ENCODE measurements at places on chromosomes 11 and 22.

DNA sequence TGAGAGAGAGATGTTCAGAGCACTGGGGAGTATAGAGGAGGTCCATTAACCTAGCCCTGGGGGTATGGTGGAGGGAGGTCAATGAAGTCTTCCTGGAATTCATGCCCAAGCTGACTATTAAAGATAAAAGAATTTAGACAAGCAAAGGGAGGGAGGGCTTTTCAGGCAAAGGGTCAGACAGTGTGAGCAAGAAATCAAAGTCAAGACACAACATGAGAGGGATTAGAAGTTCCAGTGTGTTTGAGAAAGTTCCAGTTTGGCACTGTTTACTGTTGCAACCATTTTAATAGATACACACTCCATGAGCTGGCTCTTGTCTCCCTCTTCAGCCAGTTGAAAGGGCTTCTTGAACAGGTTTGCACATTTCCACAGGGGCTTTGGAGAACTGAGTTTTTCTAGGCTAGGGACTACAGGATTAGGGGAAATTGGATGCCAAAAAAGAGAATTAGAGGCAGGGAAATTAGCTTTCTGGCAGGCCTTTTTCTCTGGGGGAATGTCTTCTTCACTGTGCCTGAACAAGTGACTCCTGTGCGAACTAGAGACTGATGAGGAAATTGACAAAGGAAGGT lies 14.7 kb upstream of the NNMT start:
- no peaks in the 10 kb centered on the region for H3K36me3 ChIP-seq
- H3K27me3 ChIP-seq, result peaks cover 3% of the 10 kb centered on the region
- no peaks in the 10 kb centered on the region for H3K4me1 ChIP-seq
- no peak for DNase-seq

DNA sequence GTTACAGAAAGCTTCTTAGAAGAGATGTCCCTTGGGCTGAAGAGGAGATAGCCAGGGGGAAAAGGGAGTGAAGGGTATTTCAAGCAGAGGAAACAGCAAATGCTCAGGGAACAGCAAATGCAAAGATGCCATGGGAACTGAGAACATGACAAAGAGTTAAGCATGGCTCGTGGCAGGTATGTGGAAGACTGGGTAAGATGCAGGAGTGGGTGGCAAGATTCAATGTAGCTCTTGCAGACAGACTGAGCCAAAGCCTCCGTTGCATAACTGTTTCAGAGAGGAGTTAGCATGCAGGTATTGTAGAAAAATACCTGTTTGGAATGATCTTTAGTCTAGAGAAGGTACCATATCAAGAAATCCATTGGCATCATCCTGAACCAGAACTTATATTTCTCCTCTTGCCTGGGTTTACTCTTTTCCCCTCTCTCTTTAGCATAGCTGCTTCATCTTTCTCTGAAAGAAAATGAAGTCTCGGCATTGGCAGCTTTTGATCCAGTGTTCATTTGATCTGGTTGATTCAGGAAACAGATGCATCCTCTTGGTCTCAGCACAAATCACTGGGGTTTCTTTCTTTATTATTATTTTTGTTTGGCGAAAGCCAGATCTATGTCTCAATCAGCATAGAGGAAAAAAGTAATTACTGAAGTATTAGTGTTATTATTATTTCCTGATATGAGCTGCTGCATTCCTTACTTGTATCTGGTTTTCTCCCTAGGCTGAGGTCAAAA lies 41.7 kb upstream of the NUP160 start:
- no peak overlapping the region for H3K27ac ChIP-seq
- no peak overlapping the region for H3K4me3 ChIP-seq
- H3K4me1 ChIP-seq, result peaks cover 10% of the 10 kb centered on the region
- no peaks in the 10 kb centered on the region for H3K27me3 ChIP-seq
- no peaks in the 10 kb centered on the region for H3K36me3 ChIP-seq
- no peak for DNase-seq

DNA sequence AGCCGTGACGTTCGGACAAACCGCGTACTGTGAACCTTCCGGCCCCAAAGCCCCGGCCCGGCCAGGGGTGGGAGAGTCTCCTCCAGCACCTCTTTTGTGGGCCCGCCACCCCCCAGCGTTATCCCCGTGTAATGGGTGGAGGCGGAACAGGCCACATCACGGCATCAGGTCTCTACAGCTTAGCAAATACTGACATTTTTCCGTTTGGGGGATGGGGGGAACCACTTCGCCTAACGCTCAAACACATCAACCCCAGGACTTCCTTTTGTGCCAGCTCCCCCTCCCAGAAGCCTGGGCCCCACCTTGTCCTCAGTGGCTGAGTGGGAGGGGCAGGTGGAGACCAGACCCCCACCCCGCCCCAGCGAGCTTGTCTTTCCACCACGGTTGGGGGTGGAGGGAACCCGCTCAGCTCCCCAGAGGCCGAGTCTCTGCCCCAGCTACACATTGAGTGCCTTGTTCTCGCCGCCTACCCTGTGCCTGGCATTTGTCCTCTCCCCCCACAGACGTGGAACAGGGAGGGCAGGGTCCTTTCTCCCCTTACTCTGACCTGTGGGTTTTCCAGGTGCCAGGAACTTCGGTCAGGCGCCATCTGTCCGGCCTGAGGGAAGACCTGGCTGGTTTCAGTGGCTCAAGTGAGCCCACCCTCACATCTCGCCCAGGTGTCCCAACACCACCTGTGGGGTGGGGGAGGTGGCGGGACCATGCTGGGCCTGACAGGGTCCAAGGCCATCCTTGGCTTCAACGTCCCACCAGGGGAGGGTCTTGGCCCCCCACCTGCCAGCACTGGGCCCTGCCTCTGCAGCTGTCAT lies 29.6 kb downstream of the SBF1 start:
- no peak overlapping the region for H3K4me3 ChIP-seq
- peaks cover 21% of the 10 kb centered on the region for H3K27me3 ChIP-seq
- DNase-seq, result no peak
- H3K4me1 ChIP-seq, result peaks cover 13% of the 10 kb centered on the region
- H3K27ac ChIP-seq, result no peak overlapping the region
- H3K36me3 ChIP-seq, result peaks cover 17% of the 10 kb centered on the region

DNA sequence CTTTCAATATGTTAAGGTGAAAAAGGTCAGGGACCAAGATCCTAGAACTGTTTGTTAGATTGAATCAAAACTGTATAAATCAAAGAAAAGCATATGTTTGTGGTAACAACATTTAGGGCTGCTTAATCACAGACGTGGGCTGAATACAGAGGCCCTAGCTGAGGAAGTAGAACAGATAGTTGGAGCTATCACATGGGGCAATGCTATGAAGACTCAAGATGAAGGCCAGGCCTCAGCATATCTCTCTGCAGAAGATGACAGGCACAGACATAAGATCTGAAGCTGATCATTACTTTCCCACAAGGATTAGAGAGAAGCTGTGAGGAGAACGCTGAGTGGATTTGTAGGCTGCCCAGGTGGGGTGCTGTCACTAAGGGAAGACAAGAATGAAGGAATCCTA lies 158.6 kb upstream of the CARD18 start:
- no peak overlapping the region for H3K4me3 ChIP-seq
- H3K36me3 ChIP-seq, result no peaks in the 10 kb centered on the region
- H3K27me3 ChIP-seq, result no peaks in the 10 kb centered on the region
- DNase-seq, result no peak

GRCh38 chr11:657691-658126 lies 20.6 kb downstream of the DRD4 start:
- peaks cover 5% of the 10 kb centered on the region for H3K27me3 ChIP-seq
- H3K27ac ChIP-seq, result no peak overlapping the region
- no peak overlapping the region for H3K4me3 ChIP-seq
- H3K36me3 ChIP-seq, result peaks cover 13% of the 10 kb centered on the region
- DNase-seq, result no peak
- no peaks in the 10 kb centered on the region for H3K4me1 ChIP-seq

DNA sequence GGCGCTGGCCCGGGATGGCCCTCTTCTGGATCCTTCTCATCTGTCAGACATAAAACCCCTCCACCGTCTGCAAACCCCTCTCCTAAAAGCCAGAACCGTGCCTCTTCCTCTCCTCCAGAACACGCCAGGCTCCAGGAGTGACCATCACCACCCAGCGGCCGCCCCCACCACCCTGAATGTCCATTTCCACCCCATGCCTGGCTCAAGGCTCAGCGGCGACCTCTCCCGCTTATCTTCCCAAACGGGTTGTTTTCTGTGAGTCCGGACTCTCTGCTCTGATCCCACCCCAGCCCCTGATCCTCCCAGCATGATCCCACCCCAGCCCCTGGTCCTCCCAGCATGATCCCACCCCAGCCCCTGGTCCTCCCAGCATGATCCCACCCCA lies 37.6 kb downstream of the CELSR1 start:
- peaks cover 21% of the 10 kb centered on the region for H3K4me1 ChIP-seq
- H3K36me3 ChIP-seq, result no peaks in the 10 kb centered on the region
- no peak overlapping the region for H3K4me3 ChIP-seq
- H3K27me3 ChIP-seq, result peaks cover 5% of the 10 kb centered on the region
- no peak for DNase-seq

DNA sequence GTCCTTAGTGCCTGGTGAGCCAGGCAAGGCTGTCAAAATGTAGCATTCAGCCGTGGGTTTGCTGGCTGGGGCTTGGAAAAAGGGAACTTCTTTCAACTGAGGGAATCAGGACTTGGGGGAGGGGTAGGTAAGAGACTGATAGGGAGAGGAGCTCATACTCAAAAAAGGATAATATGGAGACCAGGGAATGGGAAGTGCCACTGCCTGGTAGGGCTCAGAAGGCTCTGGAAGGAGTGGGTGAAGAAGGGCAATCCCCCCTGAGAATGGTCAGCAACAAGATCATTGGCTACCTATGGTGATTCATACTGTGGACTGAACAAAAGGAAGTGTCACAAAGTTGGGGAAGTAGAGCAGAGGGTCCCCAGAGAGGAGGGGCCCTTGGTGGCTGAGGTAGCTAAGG lies 1.9 kb downstream of the CNGA4 start:
- H3K27me3 ChIP-seq, result peaks cover 8% of the 10 kb centered on the region
- H3K36me3 ChIP-seq, result no peaks in the 10 kb centered on the region
- H3K4me3 ChIP-seq, result no peak overlapping the region

GRCh38 chr11:72613450-72613849 lies 60.8 kb downstream of the PDE2A start:
- no peak for DNase-seq
- H3K27ac ChIP-seq, result peak overlapping the region; percentile 20
- no peak overlapping the region for H3K4me3 ChIP-seq
- H3K36me3 ChIP-seq, result peaks cover 4% of the 10 kb centered on the region

Data from endothelial cell (in vitro differentiated cells).